ENCODE measurements at places on chromosomes 6 and 20.

DNA sequence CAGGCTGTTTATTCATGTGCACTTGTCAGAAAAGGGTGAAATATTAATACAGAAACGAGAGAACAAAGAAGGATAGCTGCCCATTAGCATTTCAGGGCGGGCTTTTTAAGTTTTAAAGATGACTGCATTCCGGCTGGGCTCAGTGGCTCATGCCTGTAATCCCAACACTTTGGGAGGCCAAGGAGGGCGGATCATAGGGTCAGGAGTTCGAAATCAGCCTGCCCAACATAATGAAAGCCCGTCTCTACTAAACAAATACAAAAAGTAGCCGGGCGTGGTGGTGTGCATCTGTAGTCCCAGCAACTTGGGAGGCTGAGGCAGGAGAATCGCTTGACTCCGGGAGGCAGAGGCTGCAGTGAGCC lies 130.5 kb downstream of the HFE start:
- DNase-seq = no peak

DNA sequence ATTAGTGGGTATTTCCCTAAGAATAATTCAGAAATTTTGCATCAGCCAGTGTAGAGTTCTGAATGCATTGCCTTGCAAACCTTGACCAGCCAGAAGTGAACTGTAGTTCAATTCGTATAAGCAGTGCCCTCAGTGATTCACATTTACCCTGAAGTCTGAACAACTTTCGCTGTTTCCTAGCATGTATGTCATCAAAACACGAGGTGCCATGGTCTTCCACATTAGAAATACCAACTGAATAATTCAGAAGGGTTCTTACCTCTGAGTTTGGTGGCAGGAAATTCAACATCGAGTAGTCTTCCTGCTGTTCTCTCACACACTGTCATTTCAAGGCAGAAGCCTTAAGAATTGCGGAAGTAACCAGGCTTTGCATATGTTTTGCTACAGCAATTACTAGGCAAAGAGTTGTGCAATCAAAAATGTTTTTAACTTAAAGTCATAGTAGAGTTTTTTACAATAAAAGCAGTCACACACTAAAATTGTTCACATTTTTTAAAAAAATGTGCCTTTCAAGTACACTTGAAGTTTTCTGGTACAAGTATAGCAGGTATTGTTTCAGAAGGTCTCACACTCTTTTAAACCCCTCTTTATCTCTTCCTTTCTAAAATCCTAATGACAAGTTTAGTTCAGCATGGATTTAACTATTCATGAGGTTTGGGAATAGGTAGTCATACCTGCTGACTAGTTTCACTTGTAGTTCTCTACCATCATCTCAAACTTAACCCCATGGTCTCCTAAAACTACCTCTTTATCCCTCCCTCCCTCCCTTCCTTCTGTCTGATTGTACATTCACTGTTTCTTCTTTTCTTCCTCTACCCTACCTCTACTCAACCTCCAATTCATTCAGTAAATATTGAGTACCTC lies 118.3 kb downstream of the STXBP5 start:
- DNase-seq = no peak

- DNase-seq = peak; percentile 61
Measured at GRCh38 chr6:36285187-36285671, 15.4 kb downstream of the PNPLA1 start.

GRCh38 chr6:21166754-21167153 lies 426.8 kb upstream of the SOX4 start:
- no peak for DNase-seq

All from nephron progenitor cell (in vitro differentiated cells).